MCF 10A (cell line): ENCODE measurements at places on chromosomes 1 and 21.
A peak's percentile ranks its signal among the peaks of the same experiment; 100 is the strongest.

DNA sequence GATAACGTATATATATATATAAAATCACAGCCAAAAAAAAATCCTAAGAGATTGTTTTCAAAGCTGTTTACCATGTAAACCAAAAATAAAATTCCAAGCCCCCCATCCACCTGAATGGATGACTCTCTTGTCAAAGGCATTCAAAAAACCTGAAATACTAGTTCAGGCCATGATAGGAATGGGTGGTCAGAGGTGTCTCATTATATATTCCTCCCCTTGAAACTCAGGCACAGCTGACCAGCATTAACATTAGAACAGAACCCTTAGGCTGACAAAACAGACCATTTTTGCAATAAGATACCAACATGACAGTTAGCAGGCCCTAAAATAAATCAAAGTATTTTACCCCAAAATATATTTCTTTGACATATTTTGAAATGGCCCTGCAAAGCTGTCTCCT, 122.5 kb downstream of the DNM3 start:
- no peaks in the 10 kb centered on the region for H3K36me3 ChIP-seq
- no peaks in the 10 kb centered on the region for H3K4me1 ChIP-seq
- DNase-seq: no peak
- H3K27me3 ChIP-seq: no peaks in the 10 kb centered on the region
- H3K27ac ChIP-seq: no peak overlapping the region
- no peak overlapping the region for H3K4me3 ChIP-seq

DNA sequence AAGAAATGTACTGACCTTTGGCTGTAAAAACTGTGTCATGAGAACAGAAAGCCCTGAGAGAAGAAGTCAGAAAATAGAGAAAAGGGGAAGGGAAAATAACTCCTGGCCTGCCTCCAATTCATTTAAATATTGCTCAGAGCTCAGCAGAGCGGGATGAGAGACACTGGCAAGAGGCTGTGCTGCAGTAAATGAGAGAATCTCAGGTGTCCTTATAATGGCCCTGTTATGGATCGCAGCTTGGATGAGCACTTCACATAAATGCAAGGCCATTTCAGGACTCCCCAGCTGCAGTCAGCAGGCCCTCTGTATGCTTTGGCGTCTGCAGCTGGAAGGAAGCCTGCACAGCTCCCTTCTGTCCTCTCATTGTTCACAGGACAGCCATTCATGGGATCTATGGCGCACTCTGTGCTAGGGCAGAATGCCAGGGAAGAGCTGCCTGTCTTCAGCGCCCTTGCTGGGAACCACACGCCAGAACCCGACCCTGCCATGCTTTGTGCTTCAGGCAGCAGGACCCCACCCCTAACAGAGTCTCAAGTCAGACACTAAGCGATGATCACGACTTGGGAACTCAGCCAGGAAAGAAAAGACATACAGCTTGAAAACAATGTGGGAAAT, 20.7 kb upstream of the ABCB10 start:
- no peaks in the 10 kb centered on the region for H3K27me3 ChIP-seq
- H3K27ac ChIP-seq: no peak overlapping the region
- H3K36me3 ChIP-seq: no peaks in the 10 kb centered on the region
- DNase-seq: peak; percentile 38
- peaks cover 11% of the 10 kb centered on the region for H3K4me1 ChIP-seq

DNA sequence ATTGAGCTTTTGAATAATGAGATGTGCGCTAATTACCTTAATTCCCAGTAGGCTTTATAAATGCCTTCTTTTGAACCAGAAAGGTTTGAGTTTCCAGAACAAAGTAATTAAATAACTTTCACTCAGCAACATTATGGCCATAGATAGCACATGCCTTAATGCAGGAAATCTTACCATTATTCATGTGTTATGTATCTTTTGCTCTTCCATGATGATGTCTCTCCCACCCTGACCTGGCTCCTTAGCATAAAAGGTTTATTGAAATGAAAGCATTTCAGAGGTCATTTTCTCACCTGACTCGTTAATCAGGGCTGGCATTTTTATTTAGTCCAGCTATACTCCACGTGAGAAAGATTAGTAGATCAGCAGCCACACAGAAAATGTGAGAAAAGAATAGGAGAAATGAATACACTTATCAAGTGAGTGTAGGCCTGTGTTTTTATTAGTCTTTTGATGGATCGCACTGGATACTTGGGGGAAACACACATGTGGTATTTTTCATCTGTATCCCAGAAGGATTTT, 180.2 kb downstream of the ATP6V1G3 start:
- peaks cover 10% of the 10 kb centered on the region for H3K4me1 ChIP-seq
- DNase-seq: no peak
- H3K27me3 ChIP-seq: no peaks in the 10 kb centered on the region

- peak overlapping the region; percentile 5 for H3K27ac ChIP-seq
- no peaks in the 10 kb centered on the region for H3K27me3 ChIP-seq
- H3K4me3 ChIP-seq: no peak overlapping the region
- H3K4me1 ChIP-seq: peaks cover 18% of the 10 kb centered on the region
- DNase-seq: no peak
Observed at GRCh38 chr1:32023351-32023750, 9.7 kb downstream of the KHDRBS1 start.

GRCh38 chr1:217569021-217569420, 61.9 kb downstream of the GPATCH2 start:
- no peaks in the 10 kb centered on the region for H3K27me3 ChIP-seq
- no peak overlapping the region for H3K4me3 ChIP-seq
- H3K36me3 ChIP-seq: peaks cover 5% of the 10 kb centered on the region
- no peak overlapping the region for H3K27ac ChIP-seq
- H3K4me1 ChIP-seq: no peaks in the 10 kb centered on the region

DNA sequence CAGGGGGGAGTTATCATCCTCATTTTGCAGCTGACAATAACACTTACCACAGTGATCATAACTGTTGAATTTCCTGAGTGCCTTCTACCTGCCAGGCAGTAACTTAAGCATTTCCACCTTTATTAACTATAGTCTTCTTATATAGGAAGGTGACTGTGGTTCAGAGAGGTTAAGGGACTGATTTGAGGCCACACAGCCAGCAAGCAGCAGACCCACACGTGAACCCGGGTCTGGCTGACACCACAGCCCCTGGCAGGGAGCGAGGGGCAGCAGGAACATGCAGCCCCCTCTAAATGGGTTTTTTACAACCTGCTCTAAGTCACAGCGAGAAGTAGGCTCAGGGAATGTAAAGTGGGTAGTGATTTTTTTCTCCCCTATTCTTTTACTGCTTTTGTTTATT, 248.2 kb downstream of the KAZN start:
- H3K4me3 ChIP-seq: no peak overlapping the region
- H3K27ac ChIP-seq: no peak overlapping the region
- no peak for DNase-seq
- no peaks in the 10 kb centered on the region for H3K4me1 ChIP-seq
- no peaks in the 10 kb centered on the region for H3K27me3 ChIP-seq
- H3K36me3 ChIP-seq: no peaks in the 10 kb centered on the region

DNA sequence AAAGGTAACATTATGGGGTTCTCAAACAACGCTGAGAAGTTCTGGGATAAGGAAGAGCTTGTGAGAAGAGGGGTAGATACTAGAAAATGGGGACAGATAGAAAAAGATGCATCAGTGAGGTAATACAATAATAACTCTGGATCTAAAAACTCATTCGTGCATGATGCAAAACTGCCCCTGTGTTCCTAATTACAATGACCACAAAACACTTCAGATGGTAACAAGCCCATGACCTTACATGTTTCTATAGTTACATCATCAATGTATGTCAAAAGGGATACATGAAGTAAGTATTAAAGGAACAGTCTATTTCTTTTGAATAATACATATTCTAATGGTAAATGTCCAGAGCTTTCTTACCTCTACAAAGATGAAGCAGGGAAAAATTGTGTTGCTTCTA, 110.6 kb upstream of the PLPPR5 start:
- peaks cover 2% of the 10 kb centered on the region for H3K4me1 ChIP-seq
- H3K4me3 ChIP-seq: no peak overlapping the region
- DNase-seq: no peak
- no peaks in the 10 kb centered on the region for H3K36me3 ChIP-seq
- no peak overlapping the region for H3K27ac ChIP-seq

DNA sequence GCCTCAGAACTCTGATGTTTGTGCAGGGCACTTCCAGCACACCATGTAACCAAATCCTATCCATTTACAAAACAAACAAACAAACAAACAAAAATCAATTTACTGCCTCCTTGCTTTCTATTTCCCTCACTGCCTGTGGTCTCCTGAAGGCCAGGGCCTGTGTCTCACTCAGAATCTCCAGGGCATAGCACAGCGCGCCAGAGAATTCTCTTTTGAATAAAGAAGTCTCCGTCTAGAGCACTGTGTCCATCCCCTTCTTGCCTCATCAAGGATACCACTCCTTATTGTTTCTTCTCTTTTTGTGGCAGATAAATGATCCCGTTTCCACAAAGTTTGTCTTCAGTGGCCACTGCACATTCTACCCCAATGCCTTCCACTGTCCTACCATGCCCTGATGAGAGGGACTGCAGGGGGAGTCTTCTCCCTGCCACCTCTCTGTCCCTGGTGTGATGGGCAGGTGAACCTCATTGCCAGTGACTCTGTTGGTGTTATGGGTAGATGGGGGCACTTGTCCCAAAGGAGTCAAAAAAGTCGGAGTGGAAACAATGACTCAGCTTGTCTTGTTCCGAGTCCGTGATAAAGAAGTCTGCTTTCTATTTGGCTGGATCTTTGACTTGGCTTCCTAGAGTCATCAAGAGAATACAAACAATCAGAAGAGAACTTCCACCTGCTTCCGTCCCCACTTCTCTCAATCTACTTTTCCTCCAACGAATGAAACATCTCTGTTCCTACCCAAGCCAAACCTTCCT, 30.0 kb downstream of the XCL2 start:
- H3K27me3 ChIP-seq: no peaks in the 10 kb centered on the region
- no peaks in the 10 kb centered on the region for H3K4me1 ChIP-seq
- DNase-seq: no peak
- H3K4me3 ChIP-seq: no peak overlapping the region
- no peaks in the 10 kb centered on the region for H3K36me3 ChIP-seq

GRCh38 chr1:203456577-203456976, 19.0 kb upstream of the PRELP start:
- H3K4me3 ChIP-seq: no peak overlapping the region
- no peak for DNase-seq
- peaks cover 93% of the 10 kb centered on the region for H3K27me3 ChIP-seq
- H3K4me1 ChIP-seq: no peaks in the 10 kb centered on the region
- H3K27ac ChIP-seq: no peak overlapping the region

DNA sequence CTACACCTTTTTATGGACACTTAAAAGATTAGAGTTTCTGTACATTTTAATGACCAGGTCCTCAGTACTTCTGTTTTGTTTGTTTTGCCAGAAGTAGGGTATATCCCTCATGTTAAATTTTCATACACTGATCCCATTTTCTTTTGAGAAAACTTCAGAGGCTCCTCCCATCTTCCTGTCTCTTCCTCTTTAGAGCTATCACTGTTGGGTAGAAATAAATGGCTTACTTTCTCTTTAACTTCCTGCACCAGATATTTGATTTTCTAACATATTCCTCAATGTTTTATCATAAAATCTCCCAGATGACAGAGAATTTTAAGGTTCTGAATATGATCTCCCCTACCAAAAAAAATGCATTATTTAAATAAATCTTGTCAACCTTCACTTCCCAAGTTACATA, 23.4 kb downstream of the VAV3 start:
- H3K36me3 ChIP-seq: no peaks in the 10 kb centered on the region
- peaks cover 23% of the 10 kb centered on the region for H3K4me1 ChIP-seq
- H3K27ac ChIP-seq: no peak overlapping the region
- DNase-seq: no peak
- no peaks in the 10 kb centered on the region for H3K27me3 ChIP-seq

- no peak for DNase-seq
- no peak overlapping the region for H3K4me3 ChIP-seq
- no peak overlapping the region for H3K27ac ChIP-seq
- H3K27me3 ChIP-seq: no peaks in the 10 kb centered on the region
- H3K4me1 ChIP-seq: peaks cover 7% of the 10 kb centered on the region
- H3K36me3 ChIP-seq: no peaks in the 10 kb centered on the region
Observed at GRCh38 chr1:63787875-63788274, 14.1 kb downstream of the ROR1 start.

DNA sequence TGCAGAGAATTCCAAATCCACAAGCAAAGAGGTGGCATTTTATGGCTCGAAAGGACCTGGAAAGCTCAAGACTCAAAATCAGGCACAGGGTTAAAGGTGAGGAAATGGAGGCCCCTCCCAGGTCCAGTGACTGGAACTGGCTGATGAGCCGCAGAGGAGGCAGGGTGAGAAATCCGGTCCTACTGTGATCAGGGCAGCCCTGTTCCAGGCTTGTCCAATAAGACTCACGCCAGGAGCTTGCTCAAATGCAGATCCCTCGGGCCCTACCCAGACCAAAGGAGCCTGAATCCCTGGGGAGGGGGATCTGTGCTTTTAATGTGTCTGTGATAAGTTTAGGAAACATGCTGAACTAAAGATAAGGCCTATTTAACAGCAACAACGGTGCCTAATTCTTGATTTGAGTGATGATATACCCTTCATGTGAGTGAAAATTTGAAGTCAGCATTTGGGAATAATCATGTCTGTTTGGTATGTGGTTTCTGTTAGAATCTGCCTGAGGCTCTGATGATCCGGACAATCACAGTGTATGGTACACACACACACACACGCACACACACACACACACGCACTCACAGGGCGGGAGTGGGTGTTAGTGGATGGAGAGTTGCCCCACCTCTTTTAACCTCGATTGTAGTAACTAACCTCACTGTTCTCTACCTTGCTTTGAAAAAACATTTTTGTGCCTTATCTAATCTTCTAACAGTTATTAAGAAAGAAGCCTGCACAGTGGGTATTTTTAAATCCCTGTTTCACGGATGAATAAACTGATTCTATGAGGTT, 54.1 kb upstream of the LYST start:
- no peaks in the 10 kb centered on the region for H3K36me3 ChIP-seq
- peak overlapping the region; percentile 81 for H3K27ac ChIP-seq
- DNase-seq: no peak
- no peaks in the 10 kb centered on the region for H3K27me3 ChIP-seq
- H3K4me1 ChIP-seq: peaks cover 61% of the 10 kb centered on the region

- DNase-seq: no peak
- no peaks in the 10 kb centered on the region for H3K36me3 ChIP-seq
- H3K27me3 ChIP-seq: peaks cover 40% of the 10 kb centered on the region
- H3K27ac ChIP-seq: no peak overlapping the region
Observed at GRCh38 chr1:100539836-100540536, 2.0 kb downstream of the GPR88 start.

GRCh38 chr1:153404768-153405167, 11.6 kb upstream of the S100A7A start:
- peak; percentile 73 for DNase-seq
- H3K36me3 ChIP-seq: no peaks in the 10 kb centered on the region
- no peak overlapping the region for H3K27ac ChIP-seq
- H3K4me1 ChIP-seq: no peaks in the 10 kb centered on the region

- no peaks in the 10 kb centered on the region for H3K36me3 ChIP-seq
- peaks cover 5% of the 10 kb centered on the region for H3K4me1 ChIP-seq
- H3K4me3 ChIP-seq: no peak overlapping the region
Observed at GRCh38 chr1:67608661-67609576, 76.1 kb upstream of the GADD45A start.
